K562 (cell line): ENCODE measurements at places on chromosomes 2 and 18. TPM values are rescaled to one million over a fixed set of nuclear protein-coding genes. Genes with fewer than 3 reads are reported as not detected.

- no peak overlapping the region for H3K4me3 ChIP-seq
- no peak for DNase-seq
- H3K4me1 ChIP-seq: no peaks in the 10 kb centered on the region
- H3K27me3 ChIP-seq: no peaks in the 10 kb centered on the region
- H3K27ac ChIP-seq: no peak overlapping the region
Measured at GRCh38 chr2:103293067-103293741, 531.4 kb downstream of the TMEM182 start.

DNA sequence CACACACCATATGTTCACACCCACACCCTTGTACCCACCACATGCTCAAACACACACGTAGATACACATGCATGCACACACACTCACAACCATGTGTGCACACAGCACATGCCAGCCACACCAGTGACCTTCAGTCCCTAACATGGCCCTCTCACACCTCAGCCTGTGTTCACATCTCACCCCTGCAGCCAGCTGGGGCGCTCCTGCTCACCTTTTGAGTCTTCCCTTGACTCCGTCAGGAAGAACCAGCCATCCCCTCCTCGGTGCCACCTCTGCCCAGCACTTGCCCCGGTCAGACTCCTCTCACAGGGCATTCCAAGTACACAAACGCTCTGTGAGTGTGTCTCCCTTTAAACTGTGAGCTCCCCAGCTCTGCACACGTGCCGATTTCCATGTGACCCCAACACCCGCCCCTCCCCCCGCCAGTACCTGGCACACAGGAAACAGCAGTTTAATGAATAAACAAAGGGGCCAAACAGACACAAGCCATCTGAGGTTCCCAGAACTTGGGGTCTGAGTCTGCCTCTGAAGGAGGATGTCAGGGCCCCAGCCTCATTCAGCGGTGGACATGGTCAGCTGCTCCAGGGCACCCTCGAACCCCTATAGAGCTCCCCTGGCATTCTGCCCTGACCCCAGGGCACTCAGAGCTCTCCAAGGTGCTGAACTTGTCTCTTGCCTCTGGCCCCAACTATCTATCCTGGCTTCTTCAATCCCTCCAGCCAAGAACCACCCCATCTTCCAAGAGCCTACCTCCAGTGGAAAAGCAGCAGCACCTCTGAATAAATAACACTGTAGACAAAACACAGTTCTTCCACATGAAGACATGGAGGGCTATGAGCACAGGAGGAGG is 252.9 kb downstream of the ATAD2B start:
- no peaks in the 10 kb centered on the region for H3K36me3 ChIP-seq
- peak; percentile 51 for DNase-seq
- no peaks in the 10 kb centered on the region for H3K4me1 ChIP-seq
- no peak overlapping the region for H3K27ac ChIP-seq
- peaks cover 9% of the 10 kb centered on the region; the same call in 2 of the 3 replicates for H3K27me3 ChIP-seq

GRCh38 chr2:240309214-240309613 is 126.2 kb upstream of the GPC1 start:
- no peaks in the 10 kb centered on the region for H3K4me1 ChIP-seq
- H3K27me3 ChIP-seq: peaks cover 50% of the 10 kb centered on the region
- H3K36me3 ChIP-seq: no peaks in the 10 kb centered on the region
- no peak for DNase-seq

- DNase-seq: no peak
- H3K27ac ChIP-seq: no peak overlapping the region
- no peaks in the 10 kb centered on the region for H3K36me3 ChIP-seq
- H3K4me3 ChIP-seq: no peak overlapping the region
- no peaks in the 10 kb centered on the region; the same call in 2 of the 3 replicates for H3K4me1 ChIP-seq
- H3K27me3 ChIP-seq: no peaks in the 10 kb centered on the region
Measured at GRCh38 chr2:96556441-96557330, 20.1 kb downstream of the ARID5A start.

- no peaks in the 10 kb centered on the region for H3K36me3 ChIP-seq
- H3K4me1 ChIP-seq: no peaks in the 10 kb centered on the region
Measured at GRCh38 chr2:144776766-144777165, 256.8 kb upstream of the ZEB2 start.

- no peak for DNase-seq
- no peaks in the 10 kb centered on the region for H3K36me3 ChIP-seq
- H3K27ac ChIP-seq: no peak overlapping the region
Measured at GRCh38 chr2:144015655-144016245, 504.2 kb downstream of the ZEB2 start.

DNA sequence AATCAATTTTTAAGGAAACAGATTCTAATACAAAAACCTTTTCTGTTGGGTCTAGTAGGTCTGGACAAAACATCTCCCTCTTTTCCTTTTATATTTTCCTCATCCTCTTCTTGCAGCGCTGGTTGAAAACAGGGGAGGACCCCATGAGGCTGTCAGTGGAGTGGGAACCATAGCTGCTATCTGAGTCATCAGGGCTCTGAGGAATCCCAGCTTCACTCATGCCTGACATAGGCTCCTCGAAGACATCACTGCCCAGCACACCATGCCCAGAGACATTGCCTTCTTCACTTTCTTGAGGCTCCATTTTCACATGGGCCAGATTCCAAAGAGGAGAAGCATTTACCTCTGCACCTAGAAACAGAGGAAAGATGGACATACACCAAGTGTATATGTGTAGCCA is 10.0 kb downstream of the SUPT7L start:
- no peak for DNase-seq
- no peaks in the 10 kb centered on the region for H3K4me1 ChIP-seq
- peaks cover 94% of the 10 kb centered on the region for H3K36me3 ChIP-seq
- H3K4me3 ChIP-seq: no peak overlapping the region
- no peak overlapping the region for H3K27ac ChIP-seq
- H3K27me3 ChIP-seq: no peaks in the 10 kb centered on the region

- no peaks in the 10 kb centered on the region for H3K27me3 ChIP-seq
- H3K36me3 ChIP-seq: no peaks in the 10 kb centered on the region
- H3K27ac ChIP-seq: no peak overlapping the region
- no peak overlapping the region for H3K4me3 ChIP-seq
Measured at GRCh38 chr2:189161894-189162293, 17.7 kb downstream of the COL5A2 start.

- no peaks in the 10 kb centered on the region for H3K36me3 ChIP-seq
- no peak overlapping the region for H3K27ac ChIP-seq
- no peak for DNase-seq
- H3K4me1 ChIP-seq: no peaks in the 10 kb centered on the region
- H3K4me3 ChIP-seq: no peak overlapping the region
Measured at GRCh38 chr2:2706306-2706705, 375.2 kb upstream of the MYT1L start.

GRCh38 chr2:192087398-192087958 is 107.3 kb downstream of the TMEFF2 start:
- no peak overlapping the region for H3K27ac ChIP-seq
- H3K36me3 ChIP-seq: no peaks in the 10 kb centered on the region
- DNase-seq: no peak
- H3K4me1 ChIP-seq: no peaks in the 10 kb centered on the region
- H3K4me3 ChIP-seq: no peak overlapping the region

GRCh38 chr2:104539649-104540048 is 314.3 kb upstream of the POU3F3 start:
- H3K36me3 ChIP-seq: no peaks in the 10 kb centered on the region
- no peaks in the 10 kb centered on the region for H3K27me3 ChIP-seq
- H3K27ac ChIP-seq: no peak overlapping the region
- no peak overlapping the region for H3K4me3 ChIP-seq

DNA sequence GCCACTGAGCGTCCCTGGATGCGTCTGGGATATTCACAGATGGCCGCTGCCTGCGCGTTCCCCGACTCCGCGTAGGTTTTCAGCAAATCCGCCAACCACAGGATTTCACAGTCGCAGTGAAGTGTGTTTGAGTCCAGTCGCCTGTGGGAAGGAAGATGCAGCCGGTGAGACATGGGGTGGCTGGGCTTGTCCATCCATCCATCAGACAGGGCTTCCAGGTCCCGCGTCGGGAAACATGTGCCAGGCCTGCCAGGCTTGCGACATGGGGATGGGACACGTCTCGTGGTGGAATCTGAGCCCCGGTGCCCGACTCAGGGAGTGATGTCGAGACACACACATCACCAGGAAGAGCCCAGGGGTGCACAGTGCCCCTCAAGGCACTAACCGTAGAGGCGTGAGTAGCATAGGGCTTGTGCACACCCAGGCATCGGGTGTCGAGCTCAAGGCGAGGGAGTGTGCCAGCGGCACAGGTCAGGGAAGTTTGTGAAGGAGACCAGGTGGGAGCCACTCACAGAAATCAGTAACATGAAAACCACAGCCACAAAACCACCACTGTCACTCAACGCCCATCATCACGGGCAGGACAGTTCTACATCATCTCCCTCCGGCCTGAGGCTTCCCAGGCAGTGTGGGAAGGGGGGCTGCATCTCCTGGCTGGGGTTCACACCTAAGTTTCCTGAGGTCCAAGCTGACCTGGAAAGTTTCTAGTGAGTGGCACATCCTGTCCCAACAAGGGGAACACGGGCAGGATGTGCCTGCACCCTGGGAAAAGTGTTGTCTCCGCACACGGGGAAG is 63.9 kb downstream of the PXDN start:
- no peak overlapping the region for H3K27ac ChIP-seq
- H3K4me1 ChIP-seq: no peaks in the 10 kb centered on the region
- peaks cover 43% of the 10 kb centered on the region for H3K27me3 ChIP-seq
- no peak overlapping the region for H3K4me3 ChIP-seq
- DNase-seq: no peak

GRCh38 chr2:237219826-237220225 is 134.1 kb downstream of the COPS8 start:
- H3K27ac ChIP-seq: no peak overlapping the region
- no peaks in the 10 kb centered on the region for H3K4me1 ChIP-seq
- H3K27me3 ChIP-seq: no peaks in the 10 kb centered on the region

LHCGR gene
- not detected in 2 replicates for total RNA-seq

TANC1 gene
- total RNA-seq: 0.13 and 0.20 TPM in 2 replicates

CNOT11 gene
- 61.5 and 66.2 TPM in 2 replicates for total RNA-seq

CYP26B1 gene
- total RNA-seq: 0.13 and 0.36 TPM in 2 replicates

KCNK3 gene
- total RNA-seq: 0.13 and 0.20 TPM in 2 replicates
